Epithelial cell of proximal tubule (primary cell): ENCODE measurements at places on chromosomes 1 and 21.

GRCh38 chr1:210262167-210262896 is 29.7 kb downstream of the SERTAD4 start:
- no peak for DNase-seq

GRCh38 chr21:44926331-44927101 is 5.8 kb upstream of the ITGB2 start:
- no peak for DNase-seq

- no peak for DNase-seq
Measured at GRCh38 chr1:110190282-110190929, 19.7 kb upstream of the KCNC4 start.

GRCh38 chr1:246923482-246923881 is 8.3 kb downstream of the AHCTF1 start:
- DNase-seq = no peak

GRCh38 chr21:32975811-32976431 is 49.8 kb upstream of the OLIG2 start:
- DNase-seq = no peak

DNA sequence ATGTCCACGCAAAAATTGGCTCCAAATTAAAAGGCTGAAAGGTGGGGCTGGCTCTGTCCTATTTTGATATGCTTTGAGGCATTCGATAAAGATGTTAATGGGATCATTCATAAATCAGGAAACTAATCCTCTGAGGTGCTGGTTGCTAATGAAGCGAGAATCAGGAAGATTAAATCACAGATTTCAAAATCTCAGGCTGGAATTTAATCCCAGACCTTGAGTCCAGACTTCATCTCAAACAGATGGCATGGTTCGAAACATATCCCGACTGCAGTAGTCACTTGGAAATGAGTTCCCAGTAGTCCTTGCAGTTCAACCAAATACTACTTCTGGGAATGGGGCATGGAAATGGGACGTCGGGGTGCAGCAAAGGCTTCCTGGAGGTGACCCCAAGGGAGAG is 4.5 kb upstream of the KLF17 start:
- no peak for DNase-seq

- no peak for DNase-seq
Measured at GRCh38 chr1:20322081-20322824, 31.6 kb downstream of the VWA5B1 start.

- DNase-seq = no peak
Measured at GRCh38 chr1:224381880-224382548, 25.3 kb downstream of the CNIH4 start.

DNA sequence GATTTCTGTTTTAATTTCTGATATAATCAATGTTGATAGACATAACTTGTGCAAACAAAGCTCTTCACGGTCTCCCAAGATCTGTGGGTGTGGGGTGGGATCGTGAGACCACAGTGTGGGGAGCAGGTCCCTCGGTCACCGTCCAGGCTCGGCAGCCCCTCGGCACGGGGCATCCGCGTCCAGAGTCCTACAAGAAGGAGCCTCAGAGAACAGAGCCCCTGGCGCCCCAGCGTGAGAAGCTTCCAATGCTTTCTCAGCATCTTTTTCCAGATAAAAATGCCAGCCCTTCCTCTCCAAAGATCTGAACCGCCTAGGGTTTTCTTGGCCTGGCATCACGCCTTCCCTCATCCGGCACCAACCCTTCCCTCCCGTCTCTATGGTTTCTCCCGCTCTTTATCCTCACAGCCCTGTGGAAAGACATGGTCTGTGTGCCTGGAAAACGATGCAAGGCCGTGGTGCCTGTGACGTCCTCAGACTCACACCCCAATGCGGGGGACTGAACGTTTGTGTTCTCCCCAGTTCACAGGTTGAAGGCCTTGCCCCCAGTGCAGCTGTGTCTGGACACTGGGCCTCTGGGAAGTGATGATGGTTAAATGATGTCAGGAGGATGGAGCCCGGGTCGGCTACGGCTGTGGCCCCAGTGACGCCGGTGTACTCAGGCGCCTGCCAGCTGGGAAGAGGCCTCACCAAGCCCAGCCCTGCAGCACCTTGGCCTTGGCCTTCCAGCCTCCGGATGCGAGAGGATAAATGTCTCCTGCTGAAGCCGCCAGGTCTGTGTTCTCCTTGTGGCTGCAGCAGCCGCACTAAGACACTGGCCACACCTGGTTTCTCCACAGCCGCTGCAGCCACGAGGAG is 45.9 kb upstream of the COL6A2 start:
- no peak for DNase-seq

GRCh38 chr1:204880906-204881305 is 10.2 kb downstream of the NFASC start:
- no peak for DNase-seq

- DNase-seq = no peak
Measured at GRCh38 chr1:37704966-37705365, 12.7 kb downstream of the CDCA8 start.

- DNase-seq = no peak
Measured at GRCh38 chr1:203538726-203539125, 44.8 kb downstream of the OPTC start.

- no peak for DNase-seq
Measured at GRCh38 chr21:15363921-15364320, 299.1 kb upstream of the NRIP1 start.

GRCh38 chr1:19179597-19180264 is 30.3 kb downstream of the UBR4 start:
- DNase-seq = no peak

- no peak for DNase-seq
Measured at GRCh38 chr1:39639305-39640130, at the start of gene HEYL. Gene HEYL (minus strand): TSS chr1:39639643. CDS start chr1:39639625, 18 bp downstream.

- DNase-seq = no peak
Measured at GRCh38 chr1:5944154-5944842, 47.9 kb downstream of the NPHP4 start.

DNA sequence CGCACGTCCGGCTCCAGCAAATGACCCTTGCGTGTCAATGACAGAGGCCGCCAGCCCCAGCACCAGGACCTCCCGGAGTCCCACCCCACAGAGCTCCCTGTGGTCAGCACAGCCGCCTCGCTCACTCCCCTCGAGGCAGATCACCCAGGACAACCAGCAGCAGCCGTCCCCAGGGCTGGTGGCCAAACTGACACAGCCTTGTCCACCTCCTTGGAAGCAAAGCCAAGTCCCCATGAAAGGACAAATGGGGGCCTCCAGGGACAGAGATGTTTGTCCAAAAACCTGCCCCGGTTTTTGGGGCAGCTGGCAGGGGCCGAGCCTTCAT is 2.1 kb downstream of the KRTAP10-10 start:
- no peak for DNase-seq

DNA sequence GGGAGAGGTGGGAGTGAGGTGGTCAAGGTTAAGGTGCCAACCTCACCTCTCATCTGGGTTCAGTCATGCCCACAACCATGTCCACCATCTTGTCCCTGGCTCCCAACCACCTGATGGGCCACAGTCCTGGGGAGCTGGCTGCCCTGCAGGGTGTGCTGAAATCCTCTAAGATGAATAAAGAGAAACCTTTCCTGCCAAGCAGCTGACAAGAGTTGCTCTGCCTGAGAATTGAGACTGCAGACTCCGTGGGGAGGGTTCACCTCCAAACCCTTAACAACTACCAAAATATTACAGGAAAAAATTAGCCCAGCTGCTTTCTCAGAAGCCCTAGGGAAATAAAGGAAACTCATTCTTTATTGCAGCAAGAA is 15.2 kb upstream of the FGR start:
- no peak for DNase-seq

DNA sequence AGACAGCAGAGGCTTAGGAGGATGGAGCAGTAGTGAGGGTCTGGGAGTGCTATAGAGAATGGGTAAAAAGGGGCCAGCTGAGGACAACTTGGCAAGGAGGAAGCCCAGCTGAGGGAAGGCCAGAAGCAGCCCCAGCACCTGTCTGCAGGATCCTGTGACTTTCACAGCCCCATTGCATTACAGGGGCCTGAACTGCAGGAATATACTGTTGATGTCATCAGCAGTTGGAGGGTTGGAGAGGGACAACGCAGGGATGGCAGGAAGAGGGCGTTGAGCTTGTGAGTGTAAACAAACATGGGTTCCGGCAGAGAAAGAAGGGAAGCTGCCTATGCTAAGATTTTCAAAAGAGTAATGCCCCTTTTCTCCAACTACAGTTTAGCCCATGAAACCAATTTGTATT is 628.5 kb downstream of the SMYD3 start:
- no peak for DNase-seq

GRCh38 chr1:6872573-6873261 is 87.5 kb downstream of the CAMTA1 start:
- DNase-seq = no peak

DNA sequence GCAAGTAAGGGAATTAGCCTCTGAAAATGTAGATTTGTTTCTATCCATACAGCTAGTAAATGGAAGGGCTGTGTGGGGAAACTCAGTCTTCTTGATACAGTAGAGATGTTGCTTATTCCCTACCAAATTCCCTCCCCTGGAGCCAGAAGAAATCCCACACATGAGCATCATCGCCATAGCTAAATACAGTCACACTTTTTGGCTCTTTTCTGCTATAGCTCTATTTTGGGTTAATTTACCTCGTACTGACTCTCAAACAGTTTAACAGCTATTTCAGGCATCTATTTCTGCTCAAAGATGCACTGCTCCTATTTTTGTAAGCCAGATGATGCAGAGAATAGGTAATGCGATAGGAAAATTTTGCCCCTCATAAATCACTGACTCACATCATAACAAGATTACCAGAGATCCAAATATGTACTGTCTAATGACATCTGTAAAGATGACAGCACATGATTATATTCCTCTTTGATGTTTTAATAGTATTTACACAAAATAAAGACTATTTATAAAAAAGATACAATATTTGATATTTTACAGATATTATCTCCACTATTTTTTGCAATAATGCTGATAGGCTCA is 58.6 kb downstream of the XCL1 start:
- DNase-seq = no peak

- no peak for DNase-seq
Measured at GRCh38 chr1:234531151-234531635, 52.2 kb upstream of the TARBP1 start.

- no peak for DNase-seq
Measured at GRCh38 chr1:179021873-179022272, 3.8 kb upstream of the FAM20B start.

DNA sequence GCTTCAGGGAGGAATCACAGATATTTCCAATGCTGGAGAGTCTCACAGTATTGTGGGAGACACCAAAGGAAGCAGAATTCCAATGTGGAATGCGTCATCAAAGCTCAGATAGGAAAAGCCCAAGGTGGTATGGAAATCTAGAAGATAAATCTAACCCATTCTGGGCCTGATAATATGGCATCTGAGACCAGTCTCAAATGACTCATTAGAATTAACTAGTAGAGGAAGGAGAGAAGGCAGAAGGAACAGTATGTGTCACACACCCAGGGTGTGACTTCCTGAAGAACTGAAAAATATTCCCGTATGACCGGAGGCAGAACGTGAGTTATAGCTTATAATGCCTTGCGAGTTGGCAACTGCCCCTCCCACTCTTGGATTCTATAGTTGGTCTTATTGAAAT is 499.2 kb downstream of the PLPP3 start:
- no peak for DNase-seq
